Activated CD4-positive, alpha-beta T cell treated with anti-CD3 and anti-CD28 coated beads for 36 hours (primary cell): ENCODE measurements at places on chromosomes 4 and X.

DNA sequence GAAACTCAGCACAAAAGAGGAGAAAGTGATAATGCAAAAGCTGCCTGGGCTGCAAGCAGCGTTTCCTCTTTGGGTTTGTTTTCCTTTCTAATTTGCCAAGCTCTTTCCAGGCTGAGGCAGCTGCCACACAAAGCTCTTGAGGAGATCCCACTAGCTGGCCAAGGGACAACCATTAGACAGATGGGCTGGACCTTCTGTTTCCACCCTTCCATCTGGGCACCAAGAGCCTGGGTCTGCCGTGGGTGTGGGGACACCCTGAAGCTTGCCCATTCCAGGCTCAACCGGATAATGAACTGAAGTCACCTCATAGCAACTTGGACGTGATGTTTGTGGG, 194.6 kb upstream of the C1QTNF7 start:
- DNase-seq, result peak; percentile 20

DNA sequence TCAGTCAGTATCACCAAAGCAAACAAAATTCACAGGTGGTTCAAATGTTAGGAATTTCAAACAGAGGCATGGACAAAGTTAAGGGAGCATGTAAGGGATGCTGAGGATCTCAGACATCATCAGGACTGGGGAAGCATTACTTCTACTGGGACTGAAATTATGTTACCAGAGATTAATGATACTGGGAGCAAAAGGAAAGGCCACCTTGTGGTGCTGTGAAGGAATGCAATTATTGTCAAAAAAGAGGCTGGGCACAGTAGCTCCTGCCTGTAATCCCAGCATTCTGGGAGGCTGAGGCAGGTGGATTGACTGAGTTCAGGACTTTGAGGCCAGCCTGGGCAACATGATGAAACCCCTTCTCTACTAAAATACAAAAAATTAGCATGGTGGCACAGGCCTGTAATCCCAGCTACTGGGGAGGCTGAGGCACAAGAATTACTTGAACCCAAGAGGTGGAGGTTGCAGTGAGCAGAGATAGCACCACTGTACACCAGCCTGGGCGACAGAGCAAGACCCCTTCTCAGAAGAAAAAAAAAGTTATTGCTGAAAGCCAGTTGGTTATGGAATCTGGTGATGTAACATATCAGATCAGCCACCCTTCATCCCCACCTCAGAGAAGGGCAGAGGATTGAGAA, 954.3 kb downstream of the PCDH7 start:
- DNase-seq, result no peak

DNA sequence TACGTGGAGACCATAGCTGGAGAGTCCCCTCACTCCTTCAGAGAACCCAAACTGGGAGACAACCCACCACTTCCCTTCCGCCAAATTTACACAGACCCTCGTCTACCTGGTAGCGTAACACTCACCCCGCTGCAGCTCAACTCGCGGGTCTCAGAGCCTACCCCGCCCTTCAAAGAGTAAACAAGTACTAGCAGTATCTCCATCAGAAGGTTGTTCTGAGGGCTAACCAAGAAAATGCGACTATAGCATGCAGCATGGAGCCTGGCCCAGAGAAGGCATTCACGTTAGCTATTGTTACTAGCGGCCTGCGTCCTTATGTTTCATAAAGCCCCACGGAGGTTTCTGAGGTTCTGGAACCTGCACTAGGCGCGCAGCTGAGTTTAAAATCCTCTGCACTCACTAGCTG, 531 bp upstream of the MANBA start:
- DNase-seq, result peak; percentile 39

GRCh38 chr4:139129206-139129605, 47.8 kb downstream of the ELF2 start:
- DNase-seq, result no peak

DNA sequence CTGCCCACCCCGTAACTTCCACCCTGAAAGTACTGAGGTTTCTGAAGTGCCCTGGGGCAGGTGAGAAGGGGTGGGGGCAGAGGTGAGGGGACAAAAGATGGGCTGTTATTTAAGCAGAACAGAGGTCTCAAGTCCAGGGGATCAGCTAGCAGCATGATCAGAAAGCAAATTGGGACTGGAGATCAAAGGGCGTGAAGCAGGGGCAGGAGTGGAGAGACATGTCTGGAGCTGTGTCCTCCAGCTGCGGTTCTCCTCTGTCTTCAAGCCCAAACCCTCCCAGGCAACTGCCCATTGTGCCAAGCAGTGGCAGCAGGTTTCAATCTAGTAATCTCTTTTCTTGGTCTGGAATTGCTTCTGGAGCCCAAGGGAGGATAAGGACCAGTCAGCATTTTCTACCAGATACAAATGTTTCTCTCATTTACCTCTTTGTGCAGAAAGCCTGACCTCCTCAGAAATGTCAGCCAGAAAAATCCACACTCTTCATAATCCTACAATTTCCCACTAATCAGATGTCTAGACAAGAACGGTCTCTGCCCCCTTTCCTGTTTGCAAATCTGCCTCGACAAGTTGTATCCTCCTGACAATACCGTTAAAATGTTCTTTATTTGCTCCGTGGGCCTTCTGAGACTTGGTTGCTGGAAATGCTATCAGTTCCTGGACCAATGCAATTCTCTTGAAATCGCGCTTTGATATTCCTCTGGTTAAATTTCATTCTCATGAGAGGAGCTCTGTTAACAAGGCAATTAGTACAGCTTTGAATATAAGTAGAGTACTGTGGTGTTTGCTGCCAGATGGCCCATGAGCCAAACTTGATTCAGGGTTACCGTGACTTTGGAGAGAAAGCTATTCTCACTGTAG, 23.2 kb upstream of the RASL11B start:
- no peak for DNase-seq

DNA sequence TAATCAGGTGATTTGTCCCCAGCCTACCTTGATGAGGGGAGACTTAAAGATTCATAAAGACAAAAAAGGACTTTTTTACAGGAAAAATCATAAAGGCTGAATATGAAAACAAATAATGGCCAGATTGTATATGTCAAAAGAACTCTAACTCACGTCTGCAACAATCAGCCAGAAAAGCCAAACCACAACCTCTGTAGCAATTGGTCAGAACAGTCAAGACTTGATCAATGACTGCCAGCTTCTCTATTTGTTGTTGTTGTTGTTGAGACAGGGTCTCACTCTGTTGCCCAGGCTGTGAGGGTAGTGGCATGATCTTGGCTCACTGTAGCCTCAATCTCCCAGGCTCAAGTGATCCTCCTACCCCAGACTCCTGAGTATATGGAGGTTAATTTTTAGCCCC, 35.9 kb upstream of the PPA2 start:
- no peak for DNase-seq

DNA sequence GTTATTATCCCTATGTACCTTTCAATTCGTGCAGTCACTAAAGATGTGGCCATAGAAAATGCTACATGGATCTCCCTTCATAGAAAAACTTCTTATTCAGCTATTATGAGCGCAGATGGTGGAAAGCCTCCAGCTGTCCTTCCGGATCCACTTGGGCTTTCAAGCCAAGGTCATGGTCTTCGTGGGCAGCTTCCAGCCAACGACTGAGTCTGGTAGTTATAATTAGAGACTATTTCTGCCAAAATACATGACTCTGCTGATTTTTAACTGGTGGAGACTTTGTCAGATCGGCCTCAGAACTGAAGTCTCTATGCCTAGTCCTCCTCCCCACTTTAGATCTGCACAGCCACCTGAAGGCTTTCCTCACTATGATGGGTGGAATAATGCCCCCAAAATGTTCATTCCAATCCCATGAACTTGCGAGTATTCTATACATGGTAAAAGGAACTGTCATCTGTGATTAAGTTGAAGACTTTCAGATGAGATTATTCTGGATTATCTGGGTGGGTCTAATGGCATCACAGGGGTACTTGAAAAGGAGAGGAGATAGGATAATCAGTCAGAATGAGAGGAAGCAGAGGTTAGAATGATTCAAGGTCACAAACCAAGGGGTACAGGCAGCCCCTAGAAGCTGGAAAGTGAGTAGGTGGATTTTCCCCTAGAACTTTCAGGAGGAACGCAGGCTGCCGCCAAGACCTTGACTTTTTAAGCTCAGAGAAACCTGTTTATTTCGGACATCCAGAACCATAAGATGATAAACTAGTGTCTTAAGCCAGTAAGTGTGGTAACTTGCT, 171.1 kb upstream of the CXCL13 start:
- DNase-seq, result no peak

- DNase-seq, result no peak
These were observed 96.7 kb upstream of the SLC7A11 start for GRCh38 chr4:138338840-138339239.

- DNase-seq, result no peak
These were observed 76.3 kb upstream of the PACRGL start for GRCh38 chr4:20623939-20624338.

DNA sequence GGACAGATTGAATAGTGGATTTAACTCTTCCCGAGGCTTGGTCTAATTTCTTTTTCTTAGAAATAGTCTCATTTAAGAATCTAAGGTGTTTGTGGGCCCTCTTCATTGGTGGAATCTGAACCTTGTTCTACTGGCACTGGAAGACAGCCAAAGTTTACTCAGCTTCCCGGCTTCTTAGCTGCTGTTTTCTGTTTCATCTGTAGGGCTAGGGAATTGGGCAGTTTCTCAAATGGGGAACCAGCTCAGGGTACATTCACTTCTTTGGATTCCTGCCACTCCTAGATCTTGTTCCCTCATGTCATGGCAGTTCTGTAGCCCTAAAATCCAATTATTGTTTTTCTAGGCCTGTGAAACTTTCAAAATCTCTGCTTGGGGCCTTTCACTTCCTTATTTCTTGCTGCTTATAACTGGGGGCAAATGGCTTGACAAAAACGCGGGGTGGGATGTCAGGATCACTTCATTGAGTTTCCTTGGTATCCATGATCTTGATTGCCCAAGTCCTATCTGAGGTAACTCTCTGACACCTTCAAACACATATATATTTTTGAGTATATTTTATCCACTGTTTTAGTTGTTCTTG, 985.0 kb downstream of the C4orf33 start:
- no peak for DNase-seq
